Amniotic stem cell (primary cell): ENCODE measurements at places on chromosomes 12 and 14.

DNA sequence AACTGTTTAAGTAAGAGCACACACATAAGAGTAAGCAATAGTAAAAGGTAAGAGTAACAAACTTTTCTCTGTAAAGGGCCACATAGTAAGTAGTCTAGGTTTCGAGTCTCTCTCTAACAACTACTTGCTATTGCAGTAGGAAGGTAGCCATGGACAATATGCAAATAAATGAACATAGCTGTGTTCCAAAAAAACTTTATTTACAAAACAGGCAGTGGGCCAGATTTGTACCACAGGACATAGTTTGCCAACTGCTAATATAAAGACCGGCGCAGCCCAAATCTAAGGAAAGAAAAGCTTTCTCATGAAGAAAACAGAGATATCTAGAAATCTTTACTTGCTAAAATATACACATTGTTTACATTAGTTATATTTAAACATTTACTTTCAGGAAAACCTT is 239.0 kb upstream of the EGLN3 start:
- no peak for DNase-seq

DNA sequence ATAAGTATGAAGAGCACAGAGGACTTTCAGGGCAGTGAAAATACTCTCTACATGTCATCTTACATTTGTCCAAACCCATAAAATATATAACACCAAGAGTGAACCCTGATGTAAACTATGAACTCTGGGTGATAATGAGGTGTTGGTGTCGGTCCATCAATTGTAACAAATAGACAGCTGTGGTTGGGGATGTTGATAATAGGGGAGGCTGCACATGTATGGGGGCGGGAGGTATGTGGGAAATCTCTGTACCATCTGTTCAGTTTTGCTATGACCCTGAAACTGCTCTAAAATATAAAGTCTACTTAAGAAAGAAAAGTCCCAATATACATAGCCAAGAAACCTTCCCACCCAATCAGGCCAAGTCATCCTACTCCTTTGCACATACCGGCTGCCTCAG is 88.5 kb downstream of the GPR135 start:
- DNase-seq: no peak

GRCh38 chr14:76772300-76773187 is 11.3 kb downstream of the VASH1 start:
- no peak for DNase-seq

DNA sequence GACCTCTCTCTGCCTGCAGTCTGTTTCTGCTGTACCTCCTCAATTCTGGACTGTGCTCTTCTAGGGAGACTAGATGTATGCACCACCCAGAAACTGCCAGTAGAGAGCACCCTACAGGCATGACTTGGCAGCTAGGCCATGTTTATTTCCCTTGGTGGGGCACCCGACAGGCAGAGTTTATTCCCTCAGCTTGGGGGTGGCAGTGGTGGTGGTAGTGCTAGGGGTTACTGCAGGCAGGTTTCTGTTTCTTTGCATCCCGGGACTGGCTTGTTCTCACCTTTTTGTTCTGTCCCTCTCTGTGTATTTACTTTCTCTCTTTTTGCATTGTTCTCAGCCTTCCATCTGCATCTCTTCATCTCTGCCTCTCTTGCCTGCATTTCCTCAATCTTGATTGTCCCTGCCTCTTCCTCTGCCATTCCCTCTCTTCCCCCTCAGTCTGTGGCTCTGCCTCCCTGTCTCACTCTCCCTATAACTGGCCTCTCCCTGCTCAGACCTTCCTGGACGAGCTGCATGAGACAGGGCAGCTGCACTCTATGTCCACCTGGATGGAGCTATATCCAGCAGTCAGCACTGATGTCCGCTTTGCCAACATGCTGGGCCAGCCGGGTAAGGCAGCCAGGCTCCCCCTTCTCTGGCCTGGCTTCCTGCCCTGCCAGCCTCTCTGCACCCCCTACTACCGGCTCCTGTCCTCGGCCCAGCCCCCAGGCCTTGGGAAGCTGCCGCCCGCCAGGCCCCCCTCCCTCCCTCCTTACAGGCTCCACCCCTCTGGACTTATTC is 13.8 kb downstream of the PRPF40B start:
- DNase-seq: peak; percentile 29

GRCh38 chr14:55356913-55357312 is 54.7 kb downstream of the ATG14 start:
- no peak for DNase-seq

DNA sequence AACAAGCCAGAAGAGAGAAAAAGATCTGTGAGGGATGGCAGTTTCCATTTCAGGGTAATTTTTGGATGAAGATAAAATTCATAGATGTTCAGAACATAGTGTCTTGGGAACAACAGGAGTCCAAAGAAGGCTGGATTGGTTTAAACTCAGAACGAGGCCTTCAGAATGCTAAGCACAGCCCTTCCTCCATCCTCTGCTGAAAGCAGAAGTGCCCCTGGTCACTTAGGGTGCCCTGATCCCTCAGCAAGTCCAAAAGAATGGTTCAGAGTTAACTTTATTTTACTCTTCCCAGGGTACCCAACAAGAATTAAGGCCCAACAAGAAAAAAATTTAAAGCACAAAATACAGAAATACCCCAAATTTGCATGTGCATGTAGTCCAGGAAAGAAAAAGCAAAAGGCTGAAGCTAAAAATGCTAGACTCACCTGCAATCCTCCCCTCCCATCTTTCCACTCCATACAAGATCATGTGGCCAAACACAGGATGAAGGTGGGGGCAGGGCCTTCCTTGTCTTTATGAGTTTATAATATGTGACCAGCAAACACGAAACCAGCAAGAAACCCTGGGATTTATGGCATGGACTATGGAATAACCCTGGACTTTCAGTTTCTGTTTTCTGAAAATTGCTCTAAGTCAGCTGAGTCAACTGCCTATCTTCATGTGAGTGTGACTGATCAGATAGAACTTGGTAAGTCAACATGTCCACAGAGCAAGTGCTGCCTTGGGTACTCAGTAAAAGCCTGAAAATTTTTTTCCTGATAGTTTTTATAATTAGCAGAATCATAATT is 21.2 kb downstream of the MAX start:
- DNase-seq: no peak

DNA sequence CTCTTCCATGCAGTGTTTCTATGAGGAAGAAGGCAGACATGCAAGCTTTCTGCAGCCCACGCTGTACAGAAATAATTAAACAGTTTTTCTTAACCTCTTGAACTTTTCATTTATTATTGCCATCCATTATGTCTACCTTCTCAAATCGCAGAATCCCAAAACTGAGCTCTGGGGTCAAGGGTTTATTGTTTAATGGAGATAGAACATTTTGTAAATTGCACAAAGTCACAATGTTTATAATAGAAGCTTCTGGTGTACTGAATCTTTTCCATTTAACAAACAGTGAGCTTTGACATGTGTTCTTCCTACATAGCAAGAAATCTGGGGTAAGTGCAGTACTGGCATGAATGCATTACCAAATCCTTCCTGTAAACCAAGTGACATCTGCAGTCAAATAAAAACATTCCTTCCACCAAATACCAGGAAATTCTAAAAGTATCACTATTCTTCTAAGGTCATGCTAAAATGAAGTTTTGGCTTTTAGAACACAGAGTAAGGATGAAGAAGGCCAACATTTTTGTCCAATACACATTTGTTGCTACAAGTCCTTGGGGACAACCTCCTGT is 385.3 kb upstream of the DDHD1 start:
- no peak for DNase-seq

DNA sequence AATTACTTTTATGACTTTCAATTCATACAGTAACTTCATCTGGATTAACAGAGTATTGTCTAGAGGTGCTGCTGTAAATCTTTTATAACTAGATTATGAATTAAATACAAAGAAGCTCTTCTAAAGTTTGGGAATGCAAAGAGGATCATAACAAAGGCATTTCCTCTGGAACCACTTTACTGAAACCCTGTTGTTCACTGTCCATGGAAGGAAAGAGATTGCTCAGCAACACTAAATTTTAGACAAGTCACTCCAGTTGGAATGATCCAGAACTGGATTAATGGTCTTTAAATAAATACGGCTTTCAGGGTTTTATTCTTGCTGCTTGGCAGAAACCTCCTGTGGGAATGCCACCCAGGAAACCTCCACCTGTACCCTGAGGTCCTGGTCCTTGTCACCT is 250.6 kb downstream of the KSR2 start:
- DNase-seq: no peak

DNA sequence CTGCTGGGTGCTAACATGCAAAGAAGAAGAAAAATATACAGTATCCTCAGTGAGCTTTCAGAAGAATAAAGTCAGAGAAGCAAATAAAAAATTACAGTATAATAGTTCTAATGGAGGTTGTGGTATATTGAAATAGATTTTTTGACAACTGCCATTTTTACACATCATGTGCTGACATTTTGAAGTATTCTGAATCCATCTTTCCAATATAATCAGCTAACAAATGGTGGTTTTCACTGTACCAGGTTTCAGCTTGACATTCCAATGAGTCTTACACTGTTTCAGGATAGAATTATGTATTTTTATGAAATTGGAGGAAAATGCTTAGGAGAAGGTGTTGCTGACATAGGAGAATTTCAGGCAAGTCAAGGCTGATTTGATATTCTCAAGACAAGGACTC is 26.3 kb upstream of the TBC1D30 start:
- no peak for DNase-seq
